ENCODE measurements at places on chromosomes 6 and 20. TPM values are rescaled to one million over a fixed set of nuclear protein-coding genes. Genes with fewer than 3 reads are reported as not detected.
A peak's percentile ranks its signal among the peaks of the same experiment; 100 is the strongest.

C20orf204 gene
- 0.95 TPM for total RNA-seq

DNA sequence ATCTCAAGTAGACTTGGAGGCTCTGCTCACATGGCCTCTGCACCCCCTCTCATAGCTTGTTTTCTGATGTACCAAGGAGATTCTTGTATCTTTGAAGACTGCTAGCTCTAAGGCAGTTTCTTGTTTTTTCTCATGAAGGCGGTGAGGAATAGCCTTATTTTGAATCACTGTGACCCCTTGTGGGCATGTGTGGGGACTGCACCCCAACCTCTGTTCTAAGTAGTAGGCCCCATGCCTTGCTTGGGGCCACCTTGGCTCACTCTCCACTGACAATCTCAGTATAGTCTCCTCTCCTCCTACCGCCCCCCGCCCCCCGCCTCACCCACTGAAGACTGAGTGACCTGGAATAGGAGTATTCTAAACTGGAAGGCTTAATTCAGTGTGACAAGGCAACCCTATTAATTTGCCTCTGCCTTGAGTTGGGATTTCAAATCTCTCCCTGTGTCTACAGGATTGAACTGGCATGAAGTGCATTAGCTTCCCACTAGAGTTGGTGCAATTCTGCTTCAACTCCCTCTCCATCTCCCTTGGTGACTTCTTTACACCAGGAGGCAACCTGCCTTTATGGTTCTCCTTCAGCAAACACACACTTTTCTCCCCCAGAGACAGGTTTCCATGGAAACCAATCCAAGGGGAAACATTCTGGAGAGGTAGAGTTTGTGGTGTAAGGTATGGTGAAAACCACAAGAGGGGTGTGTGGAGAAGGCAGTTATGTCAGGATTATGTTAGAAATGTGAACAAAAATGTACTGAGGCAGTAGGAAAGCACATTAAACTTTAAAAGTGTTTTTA is 75.4 kb upstream of the ECI2 start:
- DNase-seq, result peak; percentile 37

GRCh38 chr6:160523223-160523622 is 140.9 kb downstream of the LPA start:
- no peak for DNase-seq

GRCh38 chr6:45956663-45957062 is 59.0 kb downstream of the CLIC5 start:
- no peak for DNase-seq

DNA sequence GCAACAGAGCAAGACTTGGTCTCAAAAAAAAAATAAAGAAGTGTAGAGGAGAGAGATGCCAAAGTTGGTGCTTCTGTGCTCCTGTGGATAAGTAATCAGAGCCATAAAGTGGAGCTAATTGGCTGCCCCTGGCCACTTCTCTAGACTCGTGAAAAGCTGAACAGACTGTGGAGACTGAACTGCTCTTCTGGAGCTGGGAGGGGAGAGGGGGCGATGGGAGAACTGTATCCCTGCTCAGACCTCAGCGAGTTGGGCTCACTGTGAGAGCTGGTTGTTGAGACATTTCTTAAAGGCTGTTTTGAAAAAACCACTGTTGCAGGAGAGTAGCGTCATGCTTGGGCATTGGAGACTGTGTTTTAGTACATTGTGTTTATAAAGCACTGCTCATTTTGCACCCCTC is 125.7 kb downstream of the TCP11 start:
- no peak for DNase-seq

GRCh38 chr20:49394264-49394663 is 88.2 kb downstream of the KCNB1 start:
- no peak for DNase-seq

DNA sequence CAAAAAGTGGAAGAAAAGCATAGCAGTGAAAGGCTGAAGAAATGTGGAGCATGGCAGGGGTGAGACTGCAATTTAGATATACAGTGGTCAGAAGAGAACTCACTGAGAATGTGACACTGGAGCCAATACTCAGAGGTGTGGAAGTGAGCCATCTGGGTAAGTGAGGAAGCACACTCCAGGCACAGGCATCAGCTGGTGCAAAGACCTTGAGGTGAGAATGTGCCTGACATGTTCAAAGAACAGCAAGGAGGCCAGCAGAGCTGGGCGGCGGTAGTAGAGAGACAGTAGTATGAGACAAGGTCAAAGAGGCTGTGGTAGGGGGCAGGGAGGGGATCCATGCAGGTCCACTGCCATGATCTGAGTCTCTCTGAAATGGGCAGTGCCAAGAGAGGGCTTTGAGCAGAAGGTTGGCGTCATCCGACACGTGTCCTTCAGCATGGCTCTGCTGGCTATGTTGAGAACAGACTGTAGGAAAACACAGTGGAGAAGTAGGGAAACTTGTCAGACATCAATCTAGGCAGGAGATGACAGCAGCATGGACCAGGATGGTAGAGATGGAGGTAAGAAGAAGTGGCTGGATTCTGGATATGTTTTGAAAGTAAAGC is 84.4 kb downstream of the PLCG1 start:
- no peak for DNase-seq

All from MG63 (cell line).